DMS 273 treated with DMSO at 0.1 percent for 48 hours (cell line): ENCODE measurements at places on chromosomes 4 and X.
A peak's percentile ranks its signal among the peaks of the same experiment; 100 is the strongest.

DNA sequence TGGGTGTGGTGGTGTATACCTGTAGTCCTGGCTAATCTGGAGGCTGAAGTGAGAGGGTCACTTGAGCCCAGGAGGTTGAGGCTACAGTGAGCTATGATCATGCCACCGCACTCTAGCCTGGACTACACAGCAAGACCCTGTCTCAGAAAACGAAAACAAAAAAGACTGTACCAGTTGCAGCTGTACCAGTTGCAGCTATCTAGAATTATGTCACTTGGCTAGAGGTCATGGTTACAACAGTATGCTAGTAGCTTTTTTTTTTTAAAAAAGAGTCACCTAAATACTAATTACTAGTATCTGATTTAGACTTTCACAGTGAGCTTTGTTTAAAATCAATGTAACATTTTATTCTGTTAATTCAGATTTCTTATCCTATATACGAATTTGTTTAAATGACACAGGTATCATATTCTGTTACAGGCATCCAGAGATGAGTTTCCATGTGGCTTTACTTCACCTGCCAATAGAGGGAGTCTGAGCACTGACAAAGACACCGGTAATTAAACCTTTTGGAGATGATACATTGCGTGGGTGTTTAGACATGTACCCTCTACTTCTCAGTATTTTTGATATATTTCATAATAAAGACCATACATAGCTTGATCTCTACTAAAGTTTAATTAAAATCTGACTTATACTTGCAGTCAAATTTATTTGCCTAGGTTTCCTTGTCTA lies 100.2 kb upstream of the IL13RA1 start:
- no peak for DNase-seq

DNA sequence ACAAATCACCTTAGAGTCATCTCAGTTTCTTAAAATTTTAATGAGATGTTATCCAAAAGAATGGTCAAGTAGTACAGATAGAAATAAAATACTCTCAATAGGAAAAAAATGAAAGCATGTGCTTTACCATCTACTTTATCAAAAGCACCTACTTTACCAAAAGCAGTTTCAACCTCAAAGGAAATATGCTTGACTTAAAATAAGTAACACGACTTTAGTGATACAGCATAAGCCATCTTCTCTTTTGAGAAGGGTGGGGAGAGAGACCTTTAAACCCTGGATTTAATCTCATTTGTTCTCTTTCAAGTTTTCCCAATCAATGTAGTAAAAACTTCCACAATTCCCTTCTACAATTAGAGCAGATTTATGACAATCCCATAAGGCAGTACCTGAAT lies 26.5 kb downstream of the OTUD4 start:
- no peak for DNase-seq

- peak; percentile 84 for DNase-seq
Measured at GRCh38 chrX:18574591-18574990, 97.3 kb downstream of the RS1 start.

GRCh38 chrX:55489314-55490009 lies at the start of gene USP51:
USP51 (minus strand) TSS chrX:55489848; CDS start chrX:55488939, 909 bp downstream.
- no peak for DNase-seq

GRCh38 chr4:152605641-152606335 lies 69.9 kb upstream of the FBXW7 start:
- no peak for DNase-seq

GRCh38 chrX:53669258-53669657 lies 17.3 kb downstream of the HUWE1 start:
- no peak for DNase-seq

DNA sequence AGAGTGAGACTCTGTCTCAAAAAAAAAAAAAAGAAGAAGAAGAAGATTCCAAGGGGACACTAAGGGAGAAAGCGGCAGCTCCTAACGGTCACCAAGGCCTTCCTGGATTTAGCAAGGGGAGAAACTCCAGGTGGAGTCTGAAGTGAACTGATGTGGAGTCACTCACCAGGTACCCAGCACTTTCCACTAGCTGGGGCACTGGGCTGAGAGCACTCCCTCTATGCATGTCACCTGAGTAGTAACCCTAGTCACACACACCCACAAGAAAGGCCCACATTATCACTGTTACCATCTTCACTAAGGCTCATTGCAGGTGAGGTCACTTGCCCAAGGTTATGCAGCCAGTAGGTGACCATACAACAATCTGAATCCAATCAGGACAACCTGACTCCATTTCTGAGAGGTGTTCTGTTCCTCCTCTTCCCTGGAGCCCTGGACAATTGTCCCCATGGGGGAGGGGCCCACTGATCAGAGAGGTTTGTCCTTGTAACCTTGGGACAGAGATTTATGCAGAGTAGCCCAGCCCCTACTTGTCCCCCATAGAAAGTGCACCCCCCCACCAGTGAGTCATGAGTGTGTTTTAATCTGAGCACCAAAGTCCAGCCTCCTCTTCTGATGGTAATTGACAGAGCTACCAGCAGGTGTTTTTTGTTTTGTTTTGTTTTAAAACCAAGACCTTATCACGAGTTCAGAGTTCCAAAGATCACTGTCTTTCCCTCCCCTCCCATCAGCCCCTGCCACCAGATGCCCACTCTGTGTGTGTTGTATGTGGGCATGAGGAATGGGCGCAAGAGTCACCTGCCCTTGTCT lies 5.9 kb upstream of the SASH3 start:
- DNase-seq: no peak

DNA sequence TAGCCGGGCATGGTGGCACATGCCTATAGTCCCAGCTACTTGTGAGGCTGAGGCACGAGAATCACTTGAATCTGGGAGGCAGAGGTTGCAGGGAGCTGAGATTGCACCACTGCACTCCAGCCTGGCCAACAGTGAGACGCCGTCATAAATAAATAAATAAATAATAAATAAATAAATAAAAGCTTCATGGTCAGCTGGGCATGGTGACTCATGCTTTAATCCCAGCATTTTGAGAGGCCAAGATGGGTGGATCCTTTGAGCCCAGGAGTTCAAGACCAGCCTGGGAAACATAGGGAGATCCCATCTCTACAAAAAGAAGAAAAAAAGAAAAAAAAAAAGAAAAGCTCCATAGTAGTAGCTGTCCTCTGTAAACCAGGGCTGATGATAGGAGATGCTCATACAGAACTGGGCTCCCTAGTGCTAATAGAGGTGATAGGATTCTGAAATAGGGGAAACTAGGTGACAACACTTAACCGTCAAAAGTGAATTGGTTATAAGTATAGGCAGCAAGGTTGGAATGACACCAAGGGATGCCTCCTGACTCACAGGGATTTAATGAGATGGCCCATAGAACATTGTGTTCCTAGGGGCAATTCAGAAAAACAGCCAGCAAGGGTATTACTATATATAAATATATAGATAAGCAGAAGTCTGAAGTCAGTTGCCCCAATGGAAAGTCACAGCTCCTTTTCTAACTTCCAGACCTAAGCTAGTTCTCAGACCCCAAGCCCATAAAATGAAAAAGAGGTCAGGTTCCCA lies 41.8 kb upstream of the ARHGEF6 start:
- no peak for DNase-seq
